Caco-2 (cell line): ENCODE measurements at places on chromosomes 1 and 21.
A peak's percentile ranks its signal among the peaks of the same experiment; 100 is the strongest.

GRCh38 chr1:91400133-91400725 lies 4.4 kb downstream of the HFM1 start:
- DNase-seq, result no peak

GRCh38 chr21:41761211-41761933 lies 5.5 kb downstream of the RIPK4 start:
- DNase-seq, result no peak

DNA sequence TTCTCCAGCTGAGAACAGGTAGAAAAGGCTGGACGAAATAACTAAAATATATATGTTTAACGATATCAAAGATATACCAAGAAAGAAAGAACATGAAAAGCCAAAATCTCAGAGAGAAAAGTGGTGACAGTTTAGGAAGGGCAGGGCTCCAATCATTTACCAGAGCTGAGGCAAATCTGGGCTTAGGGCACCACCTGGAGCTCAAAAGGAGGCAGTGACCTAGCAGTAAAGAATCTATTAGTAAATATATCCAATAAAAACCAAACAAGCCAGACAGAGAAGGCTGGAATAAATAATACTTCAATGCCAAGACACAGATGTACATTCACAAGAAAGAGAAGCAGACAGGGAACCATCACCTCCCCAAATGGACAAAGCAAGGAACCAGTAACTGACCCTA lies 43.5 kb downstream of the CHIA start:
- peak; percentile 40 for DNase-seq

- DNase-seq, result peak; percentile 45
Observed at GRCh38 chr1:10339815-10340214, 59.0 kb upstream of the PGD start.

DNA sequence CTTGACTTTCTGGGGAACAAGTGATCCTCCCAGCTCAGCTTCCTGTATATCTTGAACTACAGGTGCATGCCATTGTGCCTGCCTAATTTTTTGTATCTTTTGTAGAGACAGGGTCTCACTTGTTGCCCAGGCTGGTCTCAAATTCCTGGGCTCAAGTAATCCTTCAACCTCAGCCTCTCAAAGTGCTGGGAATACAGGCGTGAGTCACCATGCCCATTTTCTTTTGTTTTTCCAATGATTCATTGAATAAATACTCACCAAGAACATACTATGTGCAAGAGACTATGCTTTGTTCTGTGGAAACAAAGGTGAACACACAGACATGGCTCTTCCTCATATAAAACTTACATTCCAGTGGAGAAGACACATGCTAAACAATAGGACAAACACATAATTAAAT lies 407.8 kb upstream of the DAB1 start:
- no peak for DNase-seq

DNA sequence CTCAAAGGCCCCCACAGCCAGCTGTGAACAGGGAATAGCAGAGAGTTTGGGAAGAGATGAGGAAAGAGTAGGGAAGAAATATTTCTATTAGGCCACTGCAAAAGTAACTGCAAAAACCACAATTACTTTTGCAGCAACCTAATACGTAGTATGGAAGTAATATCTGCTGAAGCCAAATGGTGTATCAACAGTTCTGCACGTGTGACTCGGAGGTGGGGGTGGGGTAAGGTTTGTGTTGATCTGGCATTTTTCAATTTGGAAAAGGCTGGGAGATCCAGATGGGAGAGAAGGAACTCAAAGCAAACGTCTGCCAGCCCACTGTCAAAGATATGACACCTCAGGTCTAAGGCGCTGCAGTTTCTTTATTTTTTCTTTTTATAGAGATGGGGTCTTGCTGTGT lies 11.1 kb upstream of the ZNF436 start:
- no peak for DNase-seq

GRCh38 chr21:45410865-45411809 lies 6.2 kb downstream of the COL18A1 start:
- no peak for DNase-seq

DNA sequence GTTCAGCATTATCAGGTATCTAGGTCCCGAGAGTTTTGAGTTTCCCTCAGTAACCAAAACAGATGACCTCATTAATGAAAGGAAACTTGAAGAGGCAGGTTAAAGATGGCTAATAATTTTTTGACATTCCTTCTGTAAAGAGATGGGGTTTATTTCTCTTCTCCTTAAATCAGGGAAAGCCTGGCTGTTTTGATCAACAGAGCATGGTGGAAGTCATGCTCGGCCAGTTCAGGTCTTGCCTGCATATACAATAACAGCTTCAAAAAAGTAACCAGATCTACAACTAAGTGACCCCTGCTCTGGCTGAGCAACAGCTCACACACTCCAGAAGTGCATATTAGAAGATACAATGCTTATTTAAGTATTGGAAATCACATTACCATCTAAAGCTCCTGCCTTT lies 36.6 kb upstream of the POU2F1 start:
- DNase-seq, result no peak

GRCh38 chr1:1442069-1442770 lies 6.7 kb downstream of the VWA1 start:
- no peak for DNase-seq

GRCh38 chr1:23784846-23785245 lies 6.1 kb upstream of the LYPLA2 start:
- DNase-seq, result no peak

- DNase-seq, result no peak
Observed at GRCh38 chr1:53123453-53124140, 18.8 kb downstream of the SLC1A7 start.

DNA sequence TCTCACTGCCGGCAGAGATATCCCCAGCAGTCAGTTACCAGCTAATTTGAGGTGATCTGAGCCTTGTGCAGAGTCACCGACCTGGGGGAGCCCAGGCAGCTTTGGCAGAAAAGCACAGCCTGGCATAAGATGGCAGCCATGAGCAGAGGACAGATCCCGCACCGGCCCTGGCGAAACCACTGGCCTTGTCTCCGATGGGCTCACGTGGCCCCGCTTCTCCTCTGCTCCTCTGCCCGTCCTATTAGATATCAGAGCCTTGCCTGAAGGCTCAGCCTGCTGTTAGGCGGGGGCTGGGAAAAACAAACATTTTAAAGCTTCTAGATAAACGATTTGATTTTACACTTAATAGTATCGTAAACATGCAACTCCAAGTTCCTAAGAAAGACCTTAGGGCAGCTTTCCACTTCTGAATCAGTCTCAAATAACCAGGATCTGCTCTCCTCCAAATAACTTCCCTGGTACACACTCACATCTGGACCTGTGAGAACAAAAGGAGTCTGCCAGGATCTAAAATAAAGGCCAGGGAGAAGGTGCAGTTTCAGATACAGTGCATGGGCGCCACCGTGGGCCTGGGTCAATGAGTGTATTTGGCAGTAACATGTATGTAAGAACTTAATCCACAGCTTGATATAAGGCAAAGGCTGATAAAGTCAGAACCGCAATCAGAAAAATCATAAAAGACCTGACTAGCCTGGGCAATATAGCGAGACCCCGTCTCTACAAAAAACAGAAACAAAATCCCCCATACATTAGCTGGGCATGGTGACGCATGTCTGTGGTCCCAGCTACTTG lies 10.0 kb downstream of the EDARADD start:
- DNase-seq, result no peak

GRCh38 chr1:181356505-181357340 lies 126.6 kb upstream of the CACNA1E start:
- no peak for DNase-seq

- no peak for DNase-seq
Observed at GRCh38 chr1:91768786-91769725, 116.9 kb downstream of the TGFBR3 start.

GRCh38 chr1:200139661-200140250 lies 112.2 kb downstream of the NR5A2 start:
- peak; percentile 42 for DNase-seq

DNA sequence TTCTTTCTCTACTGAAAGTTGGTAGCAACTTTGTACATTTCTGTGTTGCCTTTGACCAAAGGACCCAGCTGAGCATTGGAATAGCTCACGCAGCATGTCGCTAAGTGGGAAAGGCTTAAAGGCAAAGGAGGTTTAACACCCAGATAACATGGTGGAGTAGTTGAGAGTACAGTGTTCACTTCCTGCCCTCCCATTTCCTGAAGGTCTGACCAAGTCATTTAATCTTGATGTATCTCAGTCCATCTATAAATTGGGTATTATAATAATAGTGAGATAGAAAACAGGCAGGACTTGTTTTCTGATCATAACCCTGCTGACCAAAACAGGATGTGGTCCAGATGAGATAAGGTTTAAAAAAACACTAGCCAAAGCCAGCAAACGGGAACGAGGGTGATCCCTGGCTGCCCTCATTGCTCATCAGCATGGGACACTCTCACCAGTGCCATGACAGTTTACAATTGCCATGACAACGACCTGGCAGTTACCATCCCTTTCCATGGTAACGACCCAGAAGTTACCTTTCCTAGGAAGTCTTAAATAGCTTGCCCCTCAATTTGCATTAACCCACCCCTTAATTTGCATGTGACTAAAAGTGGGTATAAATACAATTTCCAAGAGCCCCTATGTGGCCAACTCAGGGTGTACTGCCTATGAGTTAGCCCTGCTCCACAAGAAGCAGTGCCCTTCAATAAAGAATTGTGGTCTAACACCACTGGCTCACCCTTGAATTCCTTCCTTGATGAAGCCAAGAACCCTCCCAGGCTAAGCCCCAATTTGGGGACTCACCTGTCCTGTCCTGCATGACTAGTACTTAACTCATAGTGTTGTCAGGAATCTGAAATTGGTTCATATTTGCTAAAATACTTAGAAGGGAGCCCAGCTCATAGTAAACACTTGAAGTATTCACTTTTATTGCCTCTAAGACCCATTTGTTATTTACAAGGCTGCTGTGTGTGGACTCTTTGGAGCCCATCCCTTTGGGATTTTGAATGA lies 28.4 kb upstream of the FHAD1 start:
- no peak for DNase-seq

- no peak for DNase-seq
Observed at GRCh38 chr1:232145768-232146167, 484.2 kb downstream of the SIPA1L2 start.

DNA sequence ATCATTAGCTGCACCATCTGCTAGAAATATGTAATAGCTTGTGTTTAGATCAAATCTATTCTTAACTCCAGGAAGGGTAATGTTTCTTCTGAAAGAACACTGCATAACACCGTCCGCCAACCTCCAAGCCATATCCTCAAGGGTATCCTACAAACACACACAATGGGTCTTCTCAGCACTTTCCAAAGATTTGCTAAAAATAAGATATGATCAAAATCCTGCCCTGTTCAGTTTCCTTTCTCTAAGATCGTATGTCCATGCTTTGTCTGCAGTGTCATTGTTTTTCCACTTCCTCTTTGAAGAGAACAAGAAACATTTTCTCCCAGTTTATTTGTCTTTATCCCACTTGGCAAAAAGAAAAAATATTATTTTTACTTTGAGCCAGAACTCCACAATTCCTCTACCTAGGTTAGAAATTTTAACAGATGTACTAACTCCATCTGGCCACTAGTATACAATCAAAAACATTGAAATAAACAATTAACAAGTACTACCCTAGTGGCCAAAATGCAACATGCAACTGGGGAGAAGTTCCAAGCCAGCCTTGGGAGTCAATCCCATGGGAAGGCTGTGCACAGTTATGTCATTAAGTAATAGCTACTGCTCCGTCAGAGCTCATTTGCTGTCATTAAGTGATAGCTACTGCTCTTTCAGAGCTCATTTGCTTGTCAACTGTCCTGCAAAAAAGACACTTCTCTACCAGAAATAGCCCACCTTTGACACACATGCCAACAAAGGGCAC lies 37.8 kb downstream of the FRRS1 start:
- no peak for DNase-seq

GRCh38 chr1:31382379-31382989 lies 9.6 kb upstream of the FABP3 start:
- no peak for DNase-seq

DNA sequence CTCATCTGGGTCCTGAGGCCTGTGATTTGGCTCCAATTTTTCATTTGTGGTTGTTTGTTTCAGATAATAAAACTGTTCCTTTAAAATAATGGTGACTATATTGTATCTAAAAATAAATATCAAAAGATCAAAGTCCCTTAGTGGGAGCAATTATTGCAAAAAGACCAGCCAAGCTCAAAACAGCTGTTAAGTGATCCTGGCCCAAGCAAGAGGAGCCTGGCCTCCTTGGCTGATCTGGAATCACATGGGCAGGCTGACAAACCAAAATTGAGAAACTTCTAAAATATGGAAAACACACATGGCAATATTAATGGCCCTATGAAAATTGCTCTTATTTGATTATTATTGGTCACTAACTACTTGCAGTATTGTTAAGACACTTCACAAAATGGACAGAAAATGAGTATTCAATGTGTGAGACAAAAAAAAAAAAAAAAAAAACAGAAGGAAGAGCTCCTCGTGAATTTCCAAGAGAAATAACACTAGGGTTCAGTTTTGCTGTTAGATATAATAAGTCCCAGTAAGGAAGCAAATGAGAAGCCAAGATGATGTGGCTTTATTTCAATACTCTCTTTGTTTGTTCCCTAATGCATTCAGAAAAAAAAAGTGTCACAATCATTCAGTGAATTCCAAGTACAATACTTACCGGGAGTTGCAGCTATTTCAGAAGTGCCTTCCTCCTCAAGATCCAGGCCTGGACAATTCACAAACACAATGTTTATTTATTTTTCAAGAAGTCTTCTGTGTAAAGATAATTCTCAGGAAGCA lies 105.1 kb downstream of the SEC16B start:
- no peak for DNase-seq

DNA sequence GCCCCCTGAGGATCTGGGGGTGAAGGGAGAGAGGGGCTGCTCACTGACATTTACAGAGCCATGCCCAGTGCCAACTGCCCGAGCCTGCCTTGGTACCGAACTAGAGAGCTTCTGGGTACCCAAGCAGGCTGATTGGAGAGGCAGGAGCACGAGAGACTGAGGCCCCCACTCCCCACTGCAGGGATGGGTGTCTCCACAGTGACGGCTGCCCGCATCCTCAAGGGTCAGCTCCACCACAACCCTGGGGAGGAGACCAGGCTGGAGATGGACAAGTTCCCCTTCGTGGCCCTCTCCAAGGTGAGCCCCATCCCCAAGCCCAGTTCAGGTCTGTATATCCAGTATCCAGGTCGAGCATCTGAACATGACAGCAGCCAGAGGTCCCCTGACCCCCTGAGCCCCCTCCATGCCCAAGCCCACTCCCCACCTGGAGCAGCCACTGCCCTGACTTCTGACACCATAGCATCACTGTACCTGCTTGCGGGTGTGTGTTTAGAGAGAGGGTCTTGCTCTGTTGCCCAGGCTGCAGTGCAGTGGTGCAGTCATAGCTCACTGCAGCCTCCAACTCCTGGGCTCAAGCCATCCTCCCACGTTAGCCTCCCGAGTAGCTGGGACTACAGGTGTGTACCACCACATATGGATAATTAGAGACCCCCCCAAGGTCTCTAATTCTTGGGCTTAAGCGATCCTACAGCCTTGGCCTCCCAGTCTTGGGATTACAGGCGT lies 51.9 kb downstream of the ALPL start:
- DNase-seq, result no peak

DNA sequence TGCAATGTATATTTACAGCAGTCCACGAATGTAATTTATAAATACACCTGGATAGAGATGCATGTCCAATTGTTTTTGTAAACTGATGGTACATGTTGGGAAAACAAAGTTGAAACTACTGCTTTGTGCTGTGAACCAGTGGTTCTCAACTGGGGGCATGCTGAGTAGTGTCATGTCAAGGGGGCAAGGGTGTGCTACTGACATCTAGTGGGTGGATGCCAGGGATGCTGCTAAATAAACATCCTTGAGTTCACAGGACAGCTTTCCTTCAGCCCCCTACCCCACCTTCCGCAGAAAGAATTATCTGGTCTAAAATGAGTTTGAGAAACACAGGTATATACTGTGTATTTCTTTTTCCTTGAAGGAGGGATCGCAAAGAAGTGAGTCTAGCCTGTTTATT lies 95.9 kb downstream of the RASAL2 start:
- peak; percentile 60 for DNase-seq
